Mesothelial cell of epicardium (in vitro differentiated cells): ENCODE measurements at places on chromosomes 7 and 10. TPM values are rescaled to one million over a fixed set of nuclear protein-coding genes. Genes with fewer than 3 reads are reported as not detected.

TRPV5 gene
- total RNA-seq: 0.18 to 0.56 TPM (median 0.29 TPM) in 3 replicates

AS3MT gene
- 8.7 to 12.8 TPM (median 8.7 TPM) in 3 replicates for total RNA-seq

- DNase-seq: no peak
Measured at GRCh38 chr7:23544913-23545354, 13.2 kb upstream of the TRA2A start.

GRCh38 chr7:112157072-112157471, 49.1 kb downstream of the DOCK4 start:
- no peak for DNase-seq

GRCh38 chr10:10942441-10942840, 75.2 kb upstream of the CELF2 start:
- no peak for DNase-seq

DNA sequence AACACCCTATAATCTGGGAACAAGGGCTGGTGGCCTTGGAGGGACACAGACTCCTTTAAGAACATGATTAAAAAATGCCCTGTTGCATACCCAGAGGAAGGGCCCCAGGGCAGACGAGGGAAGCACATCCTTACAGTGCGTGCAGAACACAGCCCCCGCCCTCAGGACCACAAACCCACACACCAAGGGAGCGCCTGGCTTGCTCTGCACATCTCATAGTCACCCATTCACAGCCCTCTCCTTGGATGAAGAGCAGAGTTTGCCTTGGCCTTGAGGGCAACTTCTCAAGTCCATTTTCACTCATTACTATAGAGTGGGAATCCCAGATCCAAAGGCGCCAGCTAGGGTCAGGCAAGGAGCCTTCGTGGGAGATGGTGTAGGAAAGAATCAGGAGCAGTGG, 6.3 kb upstream of the VSIR start:
- DNase-seq: no peak

- DNase-seq: no peak
Measured at GRCh38 chr10:73655257-73655989, 406 bp downstream of the SYNPO2L start.

GRCh38 chr7:14834456-14834855, 68.1 kb downstream of the DGKB start:
- DNase-seq: no peak

GRCh38 chr7:67496589-67496988, 500.0 kb downstream of the TYW1 start:
- no peak for DNase-seq

DNA sequence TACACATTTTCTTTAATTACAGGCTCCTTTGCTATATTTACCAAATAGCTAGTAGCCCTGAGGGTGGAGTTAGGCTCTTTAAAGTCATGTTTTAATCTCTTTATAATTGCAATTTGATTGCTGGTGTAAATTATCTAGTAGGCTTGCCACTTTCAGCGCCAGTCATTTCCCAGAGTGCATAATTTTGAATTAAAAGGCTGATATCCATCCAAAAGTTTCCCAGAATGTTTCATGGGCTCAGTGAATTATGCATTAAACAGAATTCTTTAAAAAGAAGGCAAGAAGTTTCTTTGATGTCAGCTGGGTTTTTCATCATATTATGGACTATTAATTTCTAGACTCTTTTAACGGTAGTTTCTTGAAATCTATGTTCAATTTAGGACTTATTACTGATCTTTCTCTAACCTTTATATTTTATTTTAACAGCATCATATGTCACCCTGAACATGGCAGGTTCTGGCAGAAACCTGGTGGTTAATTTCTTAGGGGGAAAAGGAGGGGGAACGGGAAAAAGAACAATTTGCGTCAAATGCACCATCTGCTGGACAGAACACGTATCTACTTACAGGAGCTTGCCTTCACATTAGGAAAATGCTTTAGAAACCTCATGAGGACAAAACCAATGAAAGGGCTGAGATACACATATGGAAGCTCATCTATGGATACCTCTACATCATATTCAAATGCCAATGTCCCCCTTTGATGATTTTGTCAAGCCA, 171.1 kb downstream of the GRM3 start:
- DNase-seq: no peak

- DNase-seq: no peak
Measured at GRCh38 chr10:82468453-82468852, 593.5 kb downstream of the NRG3 start.
